ENCODE measurements at places on chromosomes 11 and 22.

DNA sequence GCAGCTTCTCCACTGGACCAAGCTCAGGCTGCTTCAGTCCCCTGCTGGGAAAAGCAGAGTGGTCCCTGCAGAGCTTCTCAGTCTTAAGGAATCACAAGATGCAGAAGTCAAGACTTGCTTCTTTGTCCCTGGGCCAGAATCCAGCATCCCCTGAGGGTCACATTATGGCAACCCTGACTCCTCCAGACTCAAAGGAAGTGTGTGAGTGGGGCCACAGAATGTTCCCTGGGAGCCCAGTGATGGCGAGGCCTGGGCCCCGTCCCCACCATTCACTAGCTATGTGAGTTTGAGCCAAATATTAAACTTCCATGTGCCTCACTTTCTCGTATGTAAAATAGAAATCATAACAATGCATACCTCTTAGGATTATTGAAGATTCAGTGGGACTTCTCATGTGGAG, 122.2 kb upstream of the NCAM1 start:
- DNase-seq: no peak

GRCh38 chr11:44670794-44671193, 56.0 kb upstream of the TSPAN18 start:
- no peak for DNase-seq

- DNase-seq: no peak
Measured at GRCh38 chr11:19646921-19647320, 65.7 kb upstream of the NAV2 start.

GRCh38 chr11:5449023-5449422, at the start of gene OR51I2:
TSS of gene OR51I2 (plus strand) at chr11:5449323. CDS start at chr11:5453489, 4,166 bp downstream.
- DNase-seq: no peak

GRCh38 chr11:79045018-79045799, 395.6 kb downstream of the TENM4 start:
- DNase-seq: no peak

GRCh38 chr11:78828676-78829075, 254.0 kb upstream of the NARS2 start:
- no peak for DNase-seq

DNA sequence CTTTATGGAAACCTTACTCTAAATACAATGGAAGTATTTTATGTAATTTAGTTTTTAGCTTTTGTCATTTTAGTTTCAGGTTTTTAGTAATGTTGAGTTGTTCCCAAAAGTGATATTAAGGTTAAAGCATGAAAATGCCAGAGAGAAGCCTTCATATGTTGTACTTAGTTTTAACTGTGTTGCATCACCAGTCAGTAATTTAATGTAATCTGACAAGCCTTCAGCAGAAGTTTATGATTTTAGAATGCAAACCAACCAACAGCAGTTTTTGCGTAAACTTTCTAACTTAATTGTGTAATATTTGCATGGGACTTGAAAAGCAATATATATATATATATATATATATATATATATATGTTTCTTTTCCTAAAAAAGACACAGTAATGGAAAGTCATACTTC, 110.6 kb downstream of the MSANTD4 start:
- no peak for DNase-seq

- DNase-seq: no peak
Measured at GRCh38 chr11:110776081-110776480, 63.8 kb upstream of the ARHGAP20 start.

DNA sequence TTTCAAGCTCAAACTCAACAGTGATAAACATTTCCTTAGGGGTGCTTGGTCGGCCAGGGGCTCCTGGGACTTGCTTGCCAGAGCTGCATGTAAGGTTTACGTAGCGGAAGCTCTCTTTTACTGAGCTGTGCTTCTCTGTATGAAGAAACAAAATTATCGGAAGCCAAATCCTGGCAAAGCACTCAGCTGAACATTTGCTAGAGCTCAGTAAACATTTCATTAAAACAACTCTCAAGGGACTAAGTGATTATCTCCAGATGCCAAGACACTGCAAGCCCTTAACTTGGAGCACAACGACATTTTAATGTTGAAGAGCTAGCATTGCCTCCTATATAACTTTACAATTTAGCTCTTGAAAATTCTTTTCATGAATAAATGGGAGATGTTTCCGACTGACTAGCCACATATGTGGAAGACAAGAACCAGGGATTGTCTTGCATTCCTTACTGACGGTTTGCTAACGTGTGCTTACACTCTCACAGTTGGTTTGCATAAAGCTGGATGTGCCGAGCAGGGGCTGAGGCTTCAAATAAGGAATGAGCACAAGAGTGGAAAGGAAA, 43.4 kb downstream of the SCUBE2 start:
- no peak for DNase-seq

DNA sequence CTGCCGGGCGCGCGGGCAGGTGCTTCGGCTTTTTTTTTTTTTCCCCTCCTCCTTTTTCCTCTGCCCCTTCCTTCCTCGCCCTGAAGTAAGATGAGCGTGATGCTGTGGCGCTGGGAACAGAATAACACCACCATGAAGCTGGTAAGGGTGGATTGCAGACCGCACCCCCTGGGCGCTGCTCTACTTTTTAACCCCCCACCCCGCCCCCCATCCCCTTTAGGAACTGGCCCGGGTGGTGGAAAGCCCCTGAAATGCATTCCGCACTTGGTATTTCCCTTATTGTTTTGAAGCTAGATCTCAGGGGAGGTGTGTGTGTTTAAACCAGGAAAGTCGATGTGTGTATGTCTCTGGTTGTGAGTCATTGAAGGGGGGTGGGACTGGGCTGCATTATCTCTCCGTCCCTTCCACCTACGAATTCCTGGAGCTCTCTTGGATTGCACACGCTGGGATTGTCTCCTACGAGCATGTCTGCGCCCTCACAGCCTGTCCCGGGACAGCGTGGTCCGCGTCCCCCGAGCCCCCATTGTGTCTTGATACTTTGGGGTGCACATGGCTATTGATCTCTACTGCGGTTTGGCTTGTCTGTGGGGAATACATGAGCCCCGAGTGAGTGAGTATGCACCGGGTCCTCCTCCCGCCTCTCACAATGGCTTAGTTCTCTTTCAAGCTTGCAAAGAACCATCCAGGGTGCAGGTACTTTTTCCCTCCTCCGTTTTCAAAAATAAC, 64.9 kb downstream of the NAV2 start:
- DNase-seq: no peak

DNA sequence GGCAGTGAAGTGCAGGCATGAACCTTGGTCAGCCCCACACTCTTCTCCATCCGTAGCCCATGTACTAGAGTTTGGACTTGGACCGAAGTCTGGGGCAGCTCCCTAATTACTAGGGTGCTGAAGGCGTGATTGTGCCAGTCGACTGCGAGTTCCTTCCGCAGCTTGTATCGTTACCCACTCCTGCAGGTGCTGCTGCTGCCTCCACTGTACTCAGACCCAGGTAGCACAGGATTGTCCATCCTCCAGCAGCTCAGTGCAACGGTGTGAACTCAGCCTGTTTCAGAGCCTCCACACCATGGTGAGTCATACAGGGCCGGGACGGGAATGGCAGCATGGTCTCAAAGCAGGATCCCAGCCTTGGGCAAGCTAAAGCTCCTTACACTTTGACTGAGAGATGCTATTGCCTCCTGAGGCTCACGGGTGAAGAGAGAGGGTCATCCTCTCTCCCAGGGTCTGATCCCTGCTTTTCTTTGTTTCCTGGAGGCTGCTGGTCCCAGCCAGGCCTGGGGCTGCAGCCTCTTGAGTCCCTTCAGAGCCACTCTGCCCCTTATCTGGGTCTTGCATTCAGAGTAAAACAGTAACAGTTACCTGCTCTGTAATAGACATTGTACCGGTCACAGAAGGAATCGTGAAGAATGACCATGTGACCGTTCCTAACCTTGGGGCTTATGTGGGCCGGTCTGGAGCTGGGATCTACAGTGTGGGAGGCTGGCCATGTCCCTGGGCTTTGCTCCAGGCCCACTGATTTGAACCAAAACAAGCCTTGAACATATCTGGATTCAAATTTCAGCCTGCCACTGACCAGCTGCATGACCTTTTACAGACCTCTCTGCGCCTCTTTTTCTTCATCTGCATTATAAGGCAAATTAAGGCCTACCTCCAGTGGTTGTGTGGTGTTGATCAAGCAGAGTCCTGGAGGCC, 1.7 kb downstream of the TKFC start:
- DNase-seq: no peak

DNA sequence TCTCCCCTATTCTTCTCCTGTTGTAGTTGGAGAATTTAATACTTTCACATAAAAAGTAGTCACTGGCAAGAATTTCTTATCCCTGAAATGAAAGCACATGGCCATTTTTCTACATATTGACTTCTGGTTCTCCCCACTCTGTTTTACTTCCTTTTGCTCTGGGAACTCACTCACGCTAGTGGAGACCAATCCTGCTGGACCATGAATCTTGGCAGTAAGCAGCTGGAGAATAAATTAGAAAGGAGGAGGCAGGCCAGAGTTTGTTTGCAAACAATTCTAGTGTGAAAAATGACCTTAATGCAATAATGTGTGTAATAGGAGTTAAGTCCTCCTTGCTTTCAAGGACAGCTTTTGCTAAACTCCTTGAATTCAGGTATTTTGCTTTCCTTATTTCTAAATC, 412.3 kb upstream of the CHORDC1 start:
- DNase-seq: no peak

GRCh38 chr11:29321293-29322132, 695.3 kb downstream of the KCNA4 start:
- DNase-seq: no peak

- DNase-seq: no peak
Measured at GRCh38 chr11:57497303-57498247, 17.9 kb downstream of the SLC43A1 start.

DNA sequence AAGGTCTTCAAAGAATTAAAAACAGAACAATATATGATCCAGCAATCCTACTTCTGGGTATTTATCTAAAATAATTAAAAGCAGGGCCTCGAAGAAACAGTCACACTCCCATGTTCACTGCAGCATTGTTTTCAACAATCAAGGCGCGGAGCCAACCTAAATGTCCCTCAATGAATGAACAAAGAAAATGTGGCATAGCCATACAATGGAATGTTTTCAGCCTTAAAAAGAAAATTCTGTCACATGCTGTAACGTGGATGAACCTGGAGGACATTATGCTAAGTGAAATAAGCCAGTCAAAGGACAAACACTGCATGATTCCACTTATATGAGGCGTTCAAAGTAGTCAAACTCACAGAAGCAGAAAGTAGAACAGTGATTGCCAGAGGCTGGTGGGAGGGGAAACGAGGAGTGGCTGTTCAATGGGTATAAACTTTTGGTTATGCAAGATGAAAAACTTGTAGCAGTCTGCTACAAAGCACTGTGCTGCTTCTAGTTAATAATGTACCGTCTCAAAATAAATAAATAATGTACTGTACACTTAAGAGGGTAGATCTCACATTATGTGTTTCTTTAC, 41.2 kb downstream of the SNX19 start:
- no peak for DNase-seq

GRCh38 chr11:64687643-64688533, 35.1 kb downstream of the NRXN2 start:
- no peak for DNase-seq

DNA sequence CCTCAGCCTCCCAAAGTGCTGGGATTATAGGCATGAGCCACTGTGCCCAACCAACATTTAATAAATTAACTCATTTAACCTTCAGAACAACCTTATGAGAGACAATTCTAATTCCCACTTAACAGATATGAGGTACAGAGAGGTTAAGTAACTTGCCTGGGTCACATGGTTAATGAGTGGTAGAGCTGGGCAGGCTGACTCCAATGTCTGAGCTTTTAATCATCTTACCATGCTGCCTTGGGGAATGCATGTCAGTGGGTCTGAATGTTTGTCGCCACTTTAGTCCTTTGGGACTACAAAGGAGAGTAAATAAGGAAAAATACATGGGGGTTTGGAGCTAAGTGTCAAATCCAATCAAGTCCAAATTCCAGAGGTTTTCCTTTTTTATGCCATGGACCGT, 11.2 kb upstream of the PIK3C2A start:
- no peak for DNase-seq

GRCh38 chr11:133825666-133826065, 19.6 kb downstream of the SPATA19 start:
- DNase-seq: no peak

DNA sequence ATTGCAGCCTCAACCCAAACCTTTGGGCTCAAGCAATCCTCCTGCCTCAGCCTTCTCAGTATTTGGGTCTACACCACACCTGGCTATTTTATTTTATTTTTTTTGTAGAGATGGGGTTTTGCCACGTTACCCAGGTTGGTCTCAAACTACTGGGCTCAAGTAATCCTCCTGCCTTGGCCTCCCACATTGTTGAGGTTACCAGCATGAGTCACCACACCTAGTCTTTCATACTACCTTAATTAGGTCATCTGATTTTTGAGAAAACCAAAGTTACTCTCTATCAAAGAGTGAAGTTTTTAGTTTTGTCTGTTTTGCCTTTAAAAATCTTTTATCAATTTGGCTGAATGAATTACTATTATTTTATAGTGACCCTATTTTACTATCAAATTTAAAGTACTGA, 335.6 kb upstream of the LRRC4C start:
- no peak for DNase-seq

DNA sequence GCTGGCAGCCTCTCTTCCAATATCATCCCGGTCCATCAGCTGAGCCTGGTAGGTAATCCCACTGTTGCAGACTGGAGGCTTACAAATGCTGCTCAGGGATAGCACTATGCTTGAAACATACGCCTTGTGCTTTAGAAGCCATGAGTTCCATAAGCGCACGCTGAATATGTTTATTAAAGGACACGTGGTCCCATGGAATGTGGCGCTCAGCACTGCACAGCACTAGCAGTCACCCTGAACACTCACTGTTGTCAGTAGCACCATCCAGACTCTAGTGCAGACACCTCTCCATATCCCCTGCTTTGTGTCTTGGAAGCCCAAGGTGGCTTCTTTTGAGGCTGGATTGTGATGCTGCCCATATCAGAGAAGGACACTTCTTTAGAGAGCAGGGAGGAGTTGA, 120.9 kb downstream of the MAML2 start:
- DNase-seq: no peak

GRCh38 chr22:22884888-22885840, 2.5 kb upstream of the IGLL5 start:
- no peak for DNase-seq

DNA sequence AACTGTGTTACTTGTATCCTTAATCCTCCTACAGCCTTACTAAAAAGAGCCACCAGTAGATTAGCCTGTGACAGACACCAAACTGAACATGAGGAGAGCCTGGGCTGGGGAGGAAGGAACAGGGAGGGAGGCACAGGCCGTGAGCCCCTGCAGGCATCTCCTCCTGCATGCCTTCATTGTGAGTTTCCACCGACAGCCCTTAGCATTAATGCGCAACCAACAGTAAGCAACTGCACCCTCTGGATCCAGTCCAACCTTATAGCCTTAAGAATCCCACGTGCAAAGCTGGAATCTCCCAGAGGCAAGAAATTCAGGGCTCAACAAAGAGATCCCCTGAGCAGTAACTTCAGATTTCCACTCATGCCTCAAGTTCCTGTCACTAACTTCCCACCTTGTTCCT, 84.6 kb downstream of the ETS1 start:
- no peak for DNase-seq

Measured in WTC11 (cell line).